ENCODE measurements at places on chromosomes 1 and 21. TPM values are rescaled to one million over a fixed set of nuclear protein-coding genes. Genes with fewer than 3 reads are reported as not detected.
A peak's percentile ranks its signal among the peaks of the same experiment; 100 is the strongest.

- DNase-seq, result no peak
These were observed 1.0 kb upstream of the TMEM61 start for GRCh38 chr1:54979327-54979891.

DNA sequence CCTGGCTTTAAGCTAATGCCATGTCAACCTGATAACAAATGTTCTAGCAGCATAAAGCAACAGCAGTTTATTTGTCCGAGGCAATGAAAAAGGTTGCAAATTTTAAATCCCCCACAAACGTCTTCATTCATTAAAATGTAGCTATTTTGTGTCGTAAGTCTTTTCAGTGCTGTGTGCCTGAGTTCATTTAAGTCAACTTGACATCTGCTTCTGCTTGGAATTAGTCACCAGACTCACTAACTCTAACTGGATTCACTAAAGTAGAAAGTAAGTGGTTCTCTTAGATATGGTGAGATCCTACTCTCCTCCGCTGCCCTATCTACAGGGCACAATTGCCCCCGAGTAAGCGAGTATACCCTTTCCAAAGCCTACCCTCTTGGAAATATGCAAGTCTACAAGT is 118.4 kb upstream of the CHRM3 start:
- no peak for DNase-seq

DNA sequence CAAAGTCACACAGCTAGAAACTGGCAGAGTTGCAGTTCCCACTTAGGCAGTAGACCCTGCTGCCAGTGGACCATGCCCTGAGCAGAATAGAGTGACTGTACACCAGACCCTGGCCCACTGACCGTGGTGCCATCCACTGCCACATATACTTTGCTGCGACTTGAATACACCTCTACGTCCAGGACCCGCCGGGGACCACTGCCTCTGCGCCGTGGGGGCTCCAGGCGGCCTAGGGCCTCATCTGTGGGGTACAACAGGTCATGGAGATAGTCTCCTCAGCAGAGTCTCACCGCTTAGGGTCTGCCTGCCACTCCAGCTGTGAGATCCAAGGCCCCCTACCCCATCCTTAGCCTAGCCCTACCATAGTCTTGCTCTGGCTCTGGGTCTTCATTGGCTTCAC is 1.6 kb downstream of the POMGNT1 start:
- no peak for DNase-seq

DNA sequence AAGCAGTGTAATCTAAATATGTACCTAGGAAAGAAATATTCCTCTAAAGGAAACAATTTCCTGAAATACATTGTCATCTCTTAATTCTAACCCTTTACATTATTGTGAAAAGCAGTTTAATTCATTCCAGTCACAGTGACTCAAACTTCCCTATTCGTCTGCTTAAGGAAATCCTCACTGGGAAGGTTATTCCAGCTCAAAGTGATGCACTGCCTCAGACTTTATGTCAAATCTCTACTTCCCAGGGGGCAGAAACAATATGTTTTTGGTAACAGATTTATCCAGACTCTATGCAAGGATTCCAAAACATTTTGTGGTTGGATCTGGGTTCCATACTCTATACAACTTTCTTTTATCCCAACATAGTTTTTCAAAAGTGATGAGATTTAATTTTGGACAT is 145.2 kb downstream of the NTMT2 start:
- no peak for DNase-seq

DNA sequence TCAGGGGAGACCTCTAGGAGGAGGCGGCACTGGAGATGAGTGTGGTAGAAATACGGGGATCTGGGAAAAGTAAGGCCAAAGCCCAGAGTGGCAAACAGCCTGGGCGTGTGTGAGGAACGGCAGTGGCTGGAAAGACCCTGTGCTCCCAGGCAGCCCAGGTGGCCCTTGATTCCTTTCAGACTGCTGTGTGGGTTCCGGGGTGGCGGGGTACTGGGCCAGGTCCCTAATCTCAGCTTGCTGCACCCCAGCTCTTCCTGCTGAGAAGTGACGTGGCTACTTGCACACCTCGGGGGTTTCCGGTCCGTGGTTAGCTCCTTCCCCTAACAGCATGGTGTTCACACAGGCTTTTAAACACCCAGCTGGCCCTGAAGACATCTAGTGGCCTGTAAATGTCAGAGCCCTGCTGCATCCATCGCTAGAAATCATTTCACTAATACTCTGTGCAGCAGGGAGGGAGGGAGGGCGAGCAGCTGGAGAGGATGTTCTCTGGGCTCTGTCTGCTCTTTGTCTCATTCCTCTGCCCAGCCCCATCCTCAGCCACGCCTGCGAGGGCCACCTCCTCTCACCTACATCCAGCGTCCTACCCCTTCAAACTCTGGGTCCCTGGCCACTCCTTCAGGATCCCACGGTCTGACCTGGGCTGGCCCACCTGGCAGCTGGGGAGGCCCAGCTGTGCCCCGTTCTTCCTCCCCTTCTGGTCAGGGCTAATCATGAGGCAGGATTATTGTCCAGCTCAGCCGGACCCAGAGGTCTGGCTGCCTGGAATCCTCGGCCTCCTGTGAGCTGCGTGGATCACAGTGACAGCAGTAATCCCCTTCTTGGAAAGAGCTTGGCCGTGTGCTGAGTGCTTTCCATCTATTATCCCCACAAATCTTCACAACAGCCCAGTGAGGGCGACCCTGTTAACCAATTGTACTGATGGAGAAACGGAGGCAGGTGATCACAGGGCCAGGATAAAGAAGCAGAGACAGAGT is 7.2 kb downstream of the ZDHHC18 start:
- DNase-seq, result no peak

- DNase-seq, result no peak
These were observed 126.7 kb downstream of the SIM2 start for GRCh38 chr21:36825658-36826057.

DNA sequence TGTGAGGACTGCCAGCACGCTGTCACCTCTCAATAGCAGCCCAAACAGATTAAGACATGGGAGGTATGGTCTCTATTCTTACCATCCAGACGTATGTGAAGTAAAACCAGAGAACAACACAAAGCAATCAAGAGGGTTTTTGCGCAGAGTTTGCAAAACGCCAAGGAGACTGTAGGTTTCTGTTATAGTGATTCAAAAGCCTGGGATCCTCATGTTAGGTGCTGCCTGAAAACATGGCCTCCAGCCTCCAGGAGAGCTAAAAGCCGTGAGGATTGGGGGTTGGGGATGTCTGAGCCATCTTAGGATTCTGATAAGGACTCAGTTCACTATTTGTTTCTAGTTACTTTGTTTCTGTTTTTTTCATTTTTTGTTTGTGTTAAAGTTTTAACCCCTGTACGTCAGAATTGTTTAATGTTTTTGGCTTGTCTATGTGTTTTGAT is 4.2 kb upstream of the CCT8 start:
- DNase-seq, result peak; percentile 34

DNA sequence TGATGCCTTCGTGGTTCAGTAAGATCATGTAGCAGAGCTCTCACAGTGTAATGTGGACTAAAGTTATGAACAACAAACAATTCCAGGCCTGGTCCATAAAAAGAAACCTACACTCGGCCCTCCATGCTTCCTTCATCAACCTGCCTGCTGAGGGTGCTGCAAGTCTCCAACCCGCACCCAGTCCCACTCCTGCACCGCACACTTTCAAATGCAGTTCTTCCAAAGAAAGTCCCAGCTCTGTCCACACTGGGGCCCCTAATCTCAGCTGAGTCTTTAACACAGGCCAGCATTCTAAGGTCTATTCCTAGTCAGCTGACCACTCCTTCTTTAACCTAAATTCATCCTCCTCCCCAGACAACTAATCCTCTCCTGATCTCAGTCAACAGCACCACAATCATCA is 71.5 kb upstream of the NR5A2 start:
- no peak for DNase-seq

- peak; percentile 63 for DNase-seq
These were observed 496.9 kb upstream of the CAMK1G start for GRCh38 chr1:209086486-209087192.

- peak; percentile 60 for DNase-seq
These were observed at the start of gene SYDE2 for GRCh38 chr1:85200463-85201339. SYDE2 (minus strand) TSS chr1:85201016; CDS start chr1:85200996, 20 bp downstream.

The ADGRL2 gene
- not detected for total RNA-seq

The CD244 gene
- not detected for total RNA-seq

The FCGR3B gene
- total RNA-seq, result not detected

All from RPMI7951 (cell line).